ENCODE measurements at places on chromosomes 7 and 10.
A peak's percentile ranks its signal among the peaks of the same experiment; 100 is the strongest.

DNA sequence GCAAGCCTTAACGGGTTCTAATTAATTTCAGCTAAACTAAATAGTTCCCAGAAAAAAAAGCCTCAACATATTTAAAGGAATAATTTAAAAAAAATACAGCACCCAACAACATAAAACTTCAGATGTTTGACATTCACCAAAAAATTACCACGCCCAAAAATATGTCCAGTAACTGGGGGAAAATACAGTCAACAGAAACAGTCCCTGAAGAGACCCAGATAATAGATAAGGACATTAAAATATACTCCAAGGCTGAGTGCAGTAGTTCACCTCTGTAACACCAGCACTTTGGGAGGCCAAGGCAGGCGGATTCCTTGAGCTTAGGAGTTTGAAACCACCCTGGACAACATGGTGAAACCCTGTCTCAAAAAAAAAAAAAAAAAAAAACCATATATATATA lies 78.0 kb downstream of the BTAF1 start:
- no peak for DNase-seq

DNA sequence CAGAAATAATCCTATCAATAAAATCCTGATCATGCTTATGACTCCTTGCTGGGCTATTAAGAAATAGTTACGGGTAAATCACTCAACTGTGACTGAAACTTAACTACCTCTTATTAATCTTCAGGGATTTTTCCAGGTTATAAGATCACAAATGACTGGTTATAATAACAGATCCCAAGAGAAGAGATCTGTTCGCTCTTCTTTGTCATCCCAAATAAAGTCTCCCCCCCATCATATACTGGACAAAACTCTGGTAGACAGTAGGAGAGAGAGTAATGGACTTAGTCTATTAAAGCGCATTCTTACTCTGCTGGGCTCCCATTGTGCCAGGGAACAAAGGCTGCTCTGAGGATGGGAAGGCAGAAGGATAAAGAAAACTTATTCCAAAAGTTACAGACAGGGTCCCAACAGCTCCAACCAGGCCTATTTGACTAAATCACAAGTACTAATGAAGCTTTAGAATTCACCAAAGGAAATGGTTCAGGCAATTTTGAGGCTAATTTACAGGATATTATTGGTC lies 233.7 kb downstream of the DGKI start:
- DNase-seq, result no peak

GRCh38 chr7:13851736-13852135 lies 137.7 kb downstream of the ETV1 start:
- no peak for DNase-seq

DNA sequence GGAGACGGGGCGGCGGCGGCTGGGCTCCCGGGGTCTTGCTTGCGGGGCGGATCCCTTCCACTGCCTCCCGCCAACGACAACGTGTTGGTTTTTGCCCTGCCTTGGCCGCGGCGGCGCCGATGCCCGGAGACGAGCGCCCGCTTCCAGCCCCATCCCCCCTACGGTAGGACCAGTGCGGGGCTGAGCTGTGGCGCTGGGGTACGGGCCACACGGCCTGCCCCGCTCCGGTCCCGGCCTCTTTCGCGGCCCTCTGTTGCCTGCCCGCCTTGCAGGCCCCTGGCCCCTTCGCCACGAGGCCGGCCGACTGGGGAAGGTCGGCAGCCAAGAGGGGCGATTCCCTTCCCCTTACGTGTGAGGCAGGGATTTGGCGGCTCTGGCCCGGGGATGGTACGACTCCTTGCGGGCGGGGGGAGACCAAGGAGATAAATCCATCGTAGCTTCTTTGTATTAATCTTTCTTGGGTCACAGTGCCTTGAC lies 488 bp downstream of the EIF4H start:
- DNase-seq, result peak; percentile 38

- peak; percentile 26 for DNase-seq
Observed at GRCh38 chr7:87875151-87876039, 765 bp downstream of the SLC25A40 start.

DNA sequence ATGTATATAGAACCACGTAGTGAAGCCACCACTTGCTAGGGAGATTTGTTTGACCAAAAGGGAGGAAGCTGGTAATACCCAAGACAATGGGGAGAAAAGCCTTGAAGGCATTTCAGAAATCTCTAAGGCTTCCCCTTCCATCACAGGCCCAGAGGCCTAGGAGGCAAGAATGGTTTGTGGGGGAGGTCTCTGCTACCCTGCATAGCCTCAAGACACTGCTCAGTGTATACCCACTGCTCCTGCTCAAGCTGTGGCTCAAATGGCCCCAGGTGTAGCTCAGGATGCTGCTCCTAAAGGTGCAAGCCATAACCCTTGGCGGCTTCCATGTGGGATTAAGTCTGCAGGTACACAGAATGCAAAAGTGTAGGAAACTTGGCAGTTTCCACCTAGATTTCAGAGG lies 1105.8 kb downstream of the GATA3 start:
- DNase-seq, result no peak

DNA sequence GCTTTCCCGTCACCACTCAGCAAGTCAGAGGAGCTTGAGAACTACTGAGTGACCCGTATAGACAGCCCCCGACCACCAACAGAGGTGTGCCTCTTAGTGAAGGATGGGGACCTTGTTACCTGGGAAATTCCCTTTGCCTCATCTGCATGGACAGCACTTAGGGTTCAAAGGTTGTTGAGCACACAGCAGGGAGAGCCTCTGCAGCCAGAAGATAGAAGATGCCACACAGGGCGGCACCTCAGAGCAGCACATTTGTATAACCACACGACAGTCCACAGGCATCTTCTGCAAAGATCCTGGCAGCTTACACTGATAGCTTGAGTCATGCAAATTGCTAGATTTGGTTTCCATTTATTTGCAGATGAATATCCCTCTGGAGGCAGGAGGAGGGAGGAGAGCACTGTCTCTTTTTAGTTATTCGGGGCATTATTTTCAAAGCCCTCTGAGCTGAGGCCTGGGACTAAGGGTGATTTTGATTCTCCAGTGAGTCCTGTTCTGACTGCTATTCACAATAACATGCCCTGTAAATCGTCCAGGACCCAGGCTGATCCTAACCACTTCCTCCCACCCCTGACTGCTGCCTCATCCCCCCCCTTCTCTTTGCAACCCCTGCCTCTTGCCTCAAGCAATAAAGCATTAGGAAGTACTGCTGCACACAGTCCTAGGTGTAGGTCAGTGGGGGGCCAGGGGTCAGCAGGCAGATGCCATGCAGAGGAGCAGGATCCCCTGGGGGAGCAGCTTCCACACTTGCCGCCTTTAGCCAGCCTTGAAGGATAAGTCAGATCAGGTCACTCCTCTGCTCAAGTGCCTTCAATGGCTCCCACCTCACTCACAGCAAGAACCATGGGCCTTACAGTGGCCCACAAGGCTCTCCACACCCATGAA lies 24.6 kb upstream of the INMT start:
- no peak for DNase-seq

DNA sequence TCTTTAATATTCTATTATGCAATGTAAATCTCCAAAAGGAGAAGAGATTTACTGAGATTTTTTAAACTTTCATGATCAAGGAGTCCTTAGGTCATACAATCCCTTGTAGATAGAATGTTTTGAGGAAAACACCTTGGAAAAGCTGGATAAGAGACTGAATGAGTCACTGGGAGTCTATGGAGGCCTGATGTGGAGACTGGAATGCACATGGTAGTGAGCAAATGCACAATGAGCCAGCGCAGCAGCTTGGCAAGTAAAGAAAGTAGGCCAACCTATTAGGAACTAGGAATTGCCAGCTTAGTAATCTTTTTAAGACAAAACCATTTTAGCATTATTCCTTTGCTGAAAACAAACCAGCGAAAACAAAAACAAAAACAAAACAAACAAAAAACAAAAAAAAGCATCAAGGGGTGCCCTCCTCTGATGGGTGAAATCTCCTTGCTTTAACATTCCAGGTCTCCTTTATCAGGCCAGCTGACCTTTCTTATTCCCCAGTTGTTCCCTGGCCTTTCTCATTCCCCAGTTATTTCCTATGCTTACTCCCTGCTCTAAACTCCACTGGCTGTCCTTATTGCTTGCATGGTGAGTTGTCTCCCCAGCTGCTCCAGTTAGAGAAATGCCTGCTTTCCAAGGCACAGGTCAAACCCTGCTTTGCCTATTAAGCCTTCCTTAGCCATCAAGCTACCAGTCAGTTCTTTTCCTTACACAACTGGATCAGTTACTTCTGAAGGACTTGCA lies 135.8 kb downstream of the PLCE1 start:
- DNase-seq, result no peak

GRCh38 chr10:91564508-91564907 lies 68.4 kb downstream of the PPP1R3C start:
- no peak for DNase-seq

DNA sequence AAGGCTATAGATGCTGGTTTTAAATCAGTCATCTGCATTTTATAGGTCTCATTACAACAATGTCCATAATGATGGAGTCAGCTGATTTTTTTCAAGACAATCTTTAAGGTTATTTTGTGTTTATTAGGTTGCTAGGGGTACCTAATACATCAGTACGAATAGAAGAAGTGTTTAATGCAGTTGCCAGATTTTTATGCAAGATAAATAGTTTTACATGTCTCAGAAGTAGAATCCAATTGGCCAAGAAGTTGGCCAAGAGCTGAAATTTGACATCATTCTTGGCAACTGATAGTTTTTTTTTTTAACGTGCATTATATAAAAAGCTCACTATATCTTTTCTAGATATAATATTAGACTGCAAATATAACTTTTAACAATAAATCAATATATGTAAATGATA lies 208.5 kb downstream of the TRIL start:
- no peak for DNase-seq

DNA sequence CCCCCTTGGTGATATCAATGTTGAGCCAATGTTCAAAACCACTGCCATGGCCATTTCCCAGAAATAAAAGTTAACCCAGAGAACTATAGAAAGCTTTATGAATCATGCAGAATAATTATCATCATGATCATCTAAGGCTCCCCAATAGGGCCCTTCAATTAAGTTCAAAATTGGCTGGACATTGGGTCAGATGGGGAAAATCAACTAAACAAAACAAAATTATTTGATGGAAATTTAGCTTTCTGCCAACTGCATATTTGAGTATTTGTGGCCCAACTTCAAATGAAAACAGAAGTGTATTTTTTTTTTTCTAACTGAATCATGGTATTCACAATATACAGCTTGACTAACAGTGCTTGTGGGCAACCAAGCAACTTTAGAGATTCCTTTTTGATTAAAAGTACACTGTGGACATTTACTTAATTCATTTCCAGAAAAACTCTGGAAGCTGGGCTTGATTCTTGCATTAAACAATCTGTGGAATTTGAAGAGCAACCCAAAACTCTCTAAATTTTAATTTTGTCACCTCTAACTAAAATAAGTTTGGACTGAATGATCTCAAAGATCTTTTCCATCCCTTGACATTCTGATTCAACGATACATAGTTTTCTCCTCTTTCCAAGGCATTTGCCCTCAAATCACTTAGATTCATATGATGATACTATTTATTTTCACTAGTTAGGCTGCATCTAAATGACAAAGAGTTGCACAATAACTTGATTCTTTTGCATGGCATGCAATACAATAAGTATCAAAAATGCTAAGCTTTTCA lies 203.2 kb downstream of the AHR start:
- no peak for DNase-seq

DNA sequence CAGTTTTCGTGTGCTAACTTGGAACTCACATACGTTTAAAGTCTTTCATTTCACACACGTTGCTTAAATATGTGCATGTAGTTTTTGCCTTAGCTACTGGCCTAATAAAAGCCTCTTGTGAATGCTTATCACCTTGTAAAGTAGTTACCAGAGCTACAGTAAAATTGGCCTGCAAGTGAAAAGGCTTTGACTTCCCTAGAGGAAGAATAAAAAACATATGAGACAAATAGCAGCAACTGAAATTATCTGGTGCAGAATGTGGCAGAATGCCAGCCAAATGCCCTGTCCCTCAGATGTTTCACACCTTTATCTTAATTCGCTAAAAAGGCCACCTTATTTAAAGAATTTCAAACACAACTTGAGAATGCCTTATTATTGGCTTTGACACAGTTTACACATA lies 28.1 kb upstream of the RPA3 start:
- no peak for DNase-seq

GRCh38 chr10:99976886-99977665 lies 32.7 kb downstream of the DNMBP start:
- DNase-seq, result peak; percentile 93

DNA sequence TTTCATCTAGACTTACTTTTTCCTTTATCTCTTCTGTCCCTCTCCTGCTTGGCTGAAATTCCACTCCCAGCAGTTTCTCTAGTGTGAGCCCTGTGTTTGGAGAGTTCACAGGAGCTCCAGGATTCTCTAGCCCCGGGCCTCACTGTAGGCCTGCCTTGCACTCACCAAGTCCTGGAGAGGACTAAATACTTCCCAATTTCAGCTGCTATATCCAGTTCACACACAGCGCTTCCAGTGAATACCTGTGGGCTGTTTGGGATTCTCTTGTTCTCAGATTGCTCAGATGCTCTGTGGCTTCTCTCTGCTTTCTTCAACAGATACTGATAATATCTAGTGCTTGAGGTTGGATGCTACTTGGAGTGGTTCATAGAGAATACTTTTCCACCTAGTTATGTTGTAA lies 46.0 kb downstream of the MINPP1 start:
- DNase-seq, result no peak

GRCh38 chr7:7519528-7519927 lies 16.1 kb downstream of the COL28A1 start:
- DNase-seq, result no peak

- no peak for DNase-seq
Observed at GRCh38 chr7:117096330-117096729, 143.0 kb downstream of the ST7 start.

GRCh38 chr7:93156884-93157283 lies 8.7 kb upstream of the SAMD9L start:
- no peak for DNase-seq

GRCh38 chr10:124174071-124174566 lies 80.7 kb upstream of the CHST15 start:
- no peak for DNase-seq

DNA sequence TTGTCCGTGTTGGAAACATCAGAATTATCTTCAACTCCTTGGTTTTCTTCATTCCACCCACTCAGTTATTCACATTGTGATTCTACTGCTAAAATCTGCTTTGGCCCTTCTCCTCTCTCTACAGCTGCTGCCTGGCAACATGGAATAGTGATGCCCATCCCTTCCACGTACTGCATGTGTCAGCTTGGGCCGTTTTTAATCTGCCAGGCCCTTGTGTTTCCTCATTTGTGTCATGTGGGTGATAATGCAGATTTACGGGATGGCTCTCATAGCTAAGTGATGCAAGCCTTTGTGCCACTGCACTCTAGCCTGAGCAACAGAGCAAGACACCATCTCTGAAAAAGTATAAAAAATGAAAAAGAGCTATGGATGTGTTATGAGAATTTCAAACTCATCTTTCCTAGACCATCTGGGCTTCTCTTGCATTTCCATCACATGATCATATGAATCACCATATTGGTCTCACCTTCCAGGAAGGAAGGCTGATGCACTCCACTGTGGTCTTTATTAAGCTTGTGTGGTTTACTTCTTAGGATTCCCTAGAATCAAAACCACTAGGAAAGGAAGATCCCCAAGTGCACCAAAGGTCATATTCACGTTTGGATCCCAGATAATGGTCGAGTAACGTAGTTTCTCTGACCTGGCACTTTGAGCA lies 20.6 kb upstream of the CELF2 start:
- no peak for DNase-seq

GRCh38 chr10:122461729-122462532 lies 578 bp downstream of the HTRA1 start:
- DNase-seq, result no peak

- no peak for DNase-seq
Observed at GRCh38 chr7:47422611-47423010, 159.3 kb downstream of the TNS3 start.

GRCh38 chr10:31921031-31921430 lies 7.6 kb downstream of the ARHGAP12 start:
- DNase-seq, result no peak
